ENCODE measurements at places on chromosomes 4 and X. TPM values are rescaled to one million over a fixed set of nuclear protein-coding genes. Genes with fewer than 3 reads are reported as not detected.

GRCh38 chr4:186946682-186947294 lies 223.1 kb upstream of the FAT1 start:
- H3K27ac ChIP-seq, result no peak overlapping the region
- no peak for DNase-seq
- H3K4me3 ChIP-seq, result no peak overlapping the region
- no peaks in the 10 kb centered on the region for H3K36me3 ChIP-seq

DNA sequence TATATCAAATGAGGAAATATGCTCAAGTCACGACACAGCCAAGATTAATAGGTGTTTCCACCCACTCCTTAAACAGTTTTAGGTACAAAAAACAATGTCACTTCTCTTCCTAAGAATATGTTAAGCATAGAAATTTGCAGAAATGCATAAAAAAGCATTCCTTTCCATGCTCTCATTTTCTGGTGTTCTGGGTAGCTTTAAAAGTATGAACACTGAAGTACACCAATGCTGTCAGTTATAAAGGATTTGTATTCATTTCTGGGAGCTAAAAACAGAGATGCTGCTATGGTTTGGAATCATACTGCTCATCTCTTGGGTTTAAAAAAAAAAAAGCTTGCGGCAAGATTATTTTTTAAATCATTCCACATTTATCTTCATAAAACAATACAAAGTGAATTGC lies 20.8 kb downstream of the SH3RF1 start:
- H3K27me3 ChIP-seq, result no peaks in the 10 kb centered on the region
- no peaks in the 10 kb centered on the region for H3K4me1 ChIP-seq
- H3K27ac ChIP-seq, result no peak overlapping the region
- H3K4me3 ChIP-seq, result no peak overlapping the region
- DNase-seq, result no peak
- H3K36me3 ChIP-seq, result no peaks in the 10 kb centered on the region

- no peak overlapping the region for H3K27ac ChIP-seq
- no peaks in the 10 kb centered on the region for H3K27me3 ChIP-seq
- H3K4me1 ChIP-seq, result no peaks in the 10 kb centered on the region
- no peaks in the 10 kb centered on the region for H3K36me3 ChIP-seq
- H3K4me3 ChIP-seq, result no peak overlapping the region
Measured at GRCh38 chr4:140995058-140995457, 138.2 kb downstream of the RNF150 start.

DNA sequence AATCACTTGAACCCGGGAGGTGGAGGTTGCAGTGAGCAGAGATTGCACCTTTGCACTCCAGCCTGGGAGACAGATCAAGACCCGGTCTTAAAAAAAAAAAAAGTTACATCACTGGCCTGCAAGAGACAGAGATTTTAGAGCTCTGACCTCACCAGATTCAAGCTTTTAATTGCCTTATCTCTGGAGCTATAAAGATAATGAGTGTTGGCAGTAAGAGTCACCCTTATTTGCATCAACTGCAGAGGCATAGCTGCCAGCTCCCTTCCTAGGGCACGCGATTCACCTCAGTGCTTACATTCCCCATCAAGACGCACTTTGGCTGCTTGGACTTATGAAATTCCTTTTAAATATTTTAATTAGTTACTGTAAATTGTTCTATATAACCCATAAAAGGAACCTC lies 12.5 kb upstream of the SPATA4 start:
- H3K27ac ChIP-seq, result no peak overlapping the region
- H3K4me1 ChIP-seq, result no peaks in the 10 kb centered on the region
- H3K36me3 ChIP-seq, result no peaks in the 10 kb centered on the region

- H3K4me3 ChIP-seq, result no peak overlapping the region
- DNase-seq, result no peak
- no peaks in the 10 kb centered on the region for H3K27me3 ChIP-seq
- H3K4me1 ChIP-seq, result no peaks in the 10 kb centered on the region
- H3K27ac ChIP-seq, result no peak overlapping the region
Measured at GRCh38 chrX:131874300-131874699, 148.8 kb upstream of the STK26 start.

GRCh38 chrX:74520291-74520690 lies 94.1 kb downstream of the RLIM start:
- no peaks in the 10 kb centered on the region for H3K27me3 ChIP-seq
- no peaks in the 10 kb centered on the region for H3K4me1 ChIP-seq
- no peak overlapping the region for H3K27ac ChIP-seq
- DNase-seq, result no peak

DNA sequence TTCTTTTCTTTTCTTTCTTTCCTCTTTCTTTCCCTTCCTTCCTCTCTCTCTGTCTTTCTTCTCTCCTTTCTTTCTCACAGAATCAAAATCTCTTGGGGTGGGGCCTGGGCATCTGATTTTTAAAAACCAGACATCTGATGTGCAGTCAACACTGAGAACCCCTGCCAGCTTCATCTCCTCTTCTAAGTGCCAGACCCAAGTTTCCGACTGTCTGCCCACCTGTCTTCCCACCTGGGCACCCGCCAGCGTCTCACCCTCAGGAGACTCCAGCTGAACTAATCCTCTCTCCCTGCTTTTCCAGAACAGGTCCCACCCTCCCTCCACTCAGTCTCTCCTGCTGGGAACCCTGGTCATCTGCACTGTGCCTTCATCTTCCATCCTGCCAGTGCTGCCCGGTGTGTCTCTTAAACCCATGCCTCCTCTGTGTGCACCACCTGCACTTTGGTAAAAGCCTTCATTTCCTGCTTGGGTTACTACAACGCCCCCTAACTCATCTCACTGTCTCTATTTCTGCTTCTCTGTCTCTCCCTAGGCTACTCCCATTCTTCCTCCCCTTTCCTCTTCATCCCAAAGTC lies 2.8 kb downstream of the SOD3 start:
- no peak overlapping the region for H3K4me3 ChIP-seq
- no peak overlapping the region for H3K27ac ChIP-seq
- H3K36me3 ChIP-seq, result no peaks in the 10 kb centered on the region
- no peaks in the 10 kb centered on the region for H3K27me3 ChIP-seq
- no peak for DNase-seq
- H3K4me1 ChIP-seq, result no peaks in the 10 kb centered on the region

- H3K27ac ChIP-seq, result no peak overlapping the region
- no peaks in the 10 kb centered on the region for H3K27me3 ChIP-seq
- no peaks in the 10 kb centered on the region for H3K4me1 ChIP-seq
Measured at GRCh38 chr4:112859456-112860184, 189.8 kb upstream of the ANK2 start.

GRCh38 chr4:19557161-19557560 lies 694.5 kb upstream of the SLIT2 start:
- no peak for DNase-seq
- no peak overlapping the region for H3K4me3 ChIP-seq
- no peaks in the 10 kb centered on the region for H3K27me3 ChIP-seq
- no peak overlapping the region for H3K27ac ChIP-seq
- H3K36me3 ChIP-seq, result no peaks in the 10 kb centered on the region

GRCh38 chr4:80266253-80266901 lies at the start of gene FGF5:
TSS of gene FGF5 (plus strand) at chr4:80266664. CDS start at chr4:80266825, 161 bp downstream.
- H3K36me3 ChIP-seq, result no peaks in the 10 kb centered on the region
- no peaks in the 10 kb centered on the region for H3K4me1 ChIP-seq
- H3K27me3 ChIP-seq, result peaks cover 33% of the 10 kb centered on the region
- no peak within 1 kb of the TSS for H3K4me3 ChIP-seq
- no peak within 1 kb of the TSS for H3K27ac ChIP-seq

GRCh38 chr4:19230906-19231545 lies 1020.7 kb upstream of the SLIT2 start:
- no peak overlapping the region for H3K27ac ChIP-seq
- H3K4me3 ChIP-seq, result no peak overlapping the region

DNA sequence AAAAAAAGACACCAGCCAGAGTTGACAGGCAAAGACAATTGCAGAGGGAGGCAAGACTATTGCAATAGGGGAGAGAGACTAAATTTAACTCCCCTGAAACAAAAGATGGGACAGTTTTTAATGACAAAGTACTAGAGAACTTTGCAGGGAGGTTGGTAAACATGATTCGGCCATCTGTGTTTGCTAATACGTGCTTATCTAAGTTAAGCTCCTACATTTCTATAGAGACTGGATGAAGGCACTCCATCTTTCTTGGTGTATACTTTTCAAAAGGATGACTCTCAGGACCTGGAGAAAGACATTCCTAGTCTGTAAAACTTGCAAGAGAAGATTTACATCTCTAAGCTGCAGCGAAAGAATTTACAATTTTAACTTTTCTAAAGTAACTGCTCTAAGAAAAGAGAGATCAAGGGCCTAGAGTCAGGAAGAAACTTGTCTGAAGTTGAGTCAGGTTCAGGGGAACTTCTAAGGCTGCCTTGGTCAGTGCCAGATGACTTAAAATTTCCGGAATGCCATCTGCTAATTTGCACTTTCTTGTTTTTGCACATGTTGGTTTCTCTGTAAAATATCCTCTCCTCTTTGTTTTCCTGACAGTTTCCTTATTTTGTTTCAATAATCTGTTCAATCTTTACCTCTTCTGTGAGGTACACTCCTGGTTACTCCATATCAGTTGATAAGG lies 10.6 kb downstream of the ADAM29 start:
- H3K27ac ChIP-seq, result no peak overlapping the region
- no peak for DNase-seq
- no peaks in the 10 kb centered on the region for H3K36me3 ChIP-seq
- no peaks in the 10 kb centered on the region for H3K27me3 ChIP-seq
- no peaks in the 10 kb centered on the region for H3K4me1 ChIP-seq

DNA sequence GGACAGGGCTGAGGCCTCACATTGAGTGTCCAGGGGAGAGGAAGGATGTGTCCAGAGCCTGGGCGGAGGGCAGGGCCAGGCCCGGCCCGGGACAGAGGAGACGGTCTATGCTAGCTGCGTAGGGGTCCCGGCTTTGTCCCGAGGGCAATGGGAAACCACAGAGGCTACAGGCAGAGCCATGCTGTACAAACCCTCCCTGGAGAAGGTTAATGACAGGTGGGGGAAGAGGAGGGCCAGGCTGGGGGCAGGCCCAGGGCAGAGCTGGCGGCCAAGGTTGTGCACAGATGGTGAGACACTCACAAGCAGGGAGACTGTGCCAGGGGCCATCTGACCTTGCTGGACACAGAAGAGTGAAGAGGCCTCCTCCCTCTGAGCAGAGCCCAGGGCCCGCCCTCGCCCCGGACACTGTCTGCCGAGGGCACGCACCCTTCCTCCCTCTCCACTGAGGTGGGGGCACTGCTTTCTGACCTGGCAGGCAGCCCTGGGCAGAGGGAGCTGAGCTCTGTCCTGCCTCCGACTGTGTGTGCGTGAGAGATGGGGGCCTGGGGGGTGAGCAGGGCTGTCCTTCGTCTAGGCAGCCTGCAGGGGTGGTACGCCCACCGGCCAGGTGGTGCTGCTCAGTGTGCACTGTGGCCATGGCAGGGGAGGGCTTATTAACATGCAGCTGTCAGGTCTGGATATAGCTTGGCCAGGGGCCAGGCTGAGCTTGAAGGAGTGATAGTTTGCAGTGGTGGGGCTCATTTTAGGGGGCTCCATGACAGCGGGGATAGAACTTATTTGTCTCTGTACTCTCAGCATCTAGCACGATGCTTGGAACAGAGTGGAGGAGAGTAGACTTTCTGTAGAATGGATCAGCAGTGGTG lies 75.7 kb upstream of the LRPAP1 start:
- H3K4me3 ChIP-seq, result no peak overlapping the region
- no peaks in the 10 kb centered on the region for H3K36me3 ChIP-seq
- no peak for DNase-seq
- no peak overlapping the region for H3K27ac ChIP-seq
- no peaks in the 10 kb centered on the region for H3K27me3 ChIP-seq
- H3K4me1 ChIP-seq, result no peaks in the 10 kb centered on the region

DNA sequence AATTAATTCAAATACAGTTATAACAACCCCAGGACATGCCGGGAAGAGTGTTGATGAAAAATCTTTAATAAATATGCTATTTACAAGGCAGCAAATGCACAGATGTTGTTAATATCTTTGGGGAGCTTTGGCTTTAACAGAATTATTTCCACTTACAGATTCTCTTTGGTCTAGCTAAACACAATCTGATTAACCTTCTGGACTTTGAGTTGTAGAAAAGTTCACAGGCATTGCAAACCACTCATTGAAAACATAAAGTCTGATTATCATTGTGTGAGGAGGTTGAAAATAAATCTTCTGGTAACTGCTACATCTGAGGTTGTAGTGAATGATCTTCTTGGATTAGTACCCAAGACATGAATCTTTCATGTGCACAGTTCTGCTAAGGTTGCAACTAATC lies 255.6 kb downstream of the LHFPL1 start:
- no peaks in the 10 kb centered on the region for H3K27me3 ChIP-seq
- no peak overlapping the region for H3K4me3 ChIP-seq

DNA sequence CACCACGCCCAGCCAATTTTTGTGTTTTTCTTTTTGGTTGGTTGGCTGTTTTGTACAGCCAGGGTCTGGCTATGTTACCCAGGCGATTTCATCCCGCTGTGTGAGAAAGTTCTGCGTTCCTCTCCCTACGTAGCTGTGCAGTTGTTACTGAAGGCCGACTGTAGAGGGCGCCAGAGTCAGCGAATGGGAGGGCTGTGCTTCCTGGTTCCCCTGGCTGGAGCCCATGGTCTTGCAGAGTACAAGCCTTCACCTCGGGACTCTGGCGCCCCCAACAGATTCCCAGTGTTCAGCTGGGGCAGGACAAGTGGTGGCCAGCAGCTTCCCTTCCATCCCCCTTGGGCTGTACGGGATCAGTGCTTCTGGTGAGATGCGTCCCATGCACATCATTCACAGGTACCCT lies 5.6 kb upstream of the CT45A1 start:
- H3K4me3 ChIP-seq, result no peak overlapping the region
- H3K27me3 ChIP-seq, result no peaks in the 10 kb centered on the region
- DNase-seq, result no peak

- H3K36me3 ChIP-seq, result no peaks in the 10 kb centered on the region
- no peak for DNase-seq
Measured at GRCh38 chr4:68997040-68997439, 45.4 kb upstream of the UGT2A3 start.

GRCh38 chrX:15737190-15737958 lies 696 bp upstream of the CA5B start:
- H3K27me3 ChIP-seq, result no peaks in the 10 kb centered on the region
- peaks cover 17% of the 10 kb centered on the region for H3K4me1 ChIP-seq
- peak overlapping the region; percentile 54 for H3K4me3 ChIP-seq
- DNase-seq, result no peak
- H3K36me3 ChIP-seq, result no peaks in the 10 kb centered on the region
- H3K27ac ChIP-seq, result peak overlapping the region; percentile 38

GRCh38 chr4:100428051-100428450 lies 89.8 kb downstream of the EMCN start:
- no peaks in the 10 kb centered on the region for H3K4me1 ChIP-seq
- H3K27me3 ChIP-seq, result no peaks in the 10 kb centered on the region
- no peak overlapping the region for H3K27ac ChIP-seq
- no peaks in the 10 kb centered on the region for H3K36me3 ChIP-seq

The GRPR gene
- total RNA-seq, result 0.20 TPM

The MAGEE1 gene
- total RNA-seq, result 3.9 TPM

The POU4F2 gene
- total RNA-seq, result not detected

The CXorf51B gene
- total RNA-seq, result not detected

The GC gene
- not detected for total RNA-seq

The FAM193A gene
- total RNA-seq, result 26.9 TPM

The MAGEB10 gene
- total RNA-seq, result not detected

The DDIT4L gene
- total RNA-seq, result not detected

The CXCL8 gene
- 0.42 TPM for total RNA-seq

The TASL gene
- 1.5 TPM for total RNA-seq

The NR0B1 gene
- not detected for total RNA-seq

The HDAC6 gene
- total RNA-seq, result 53.5 TPM

The CT83 gene
- total RNA-seq, result not detected

The TMPRSS11D gene
- not detected for total RNA-seq

The C4orf51 gene
- total RNA-seq, result not detected

The MAOA gene
- total RNA-seq, result 22.5 TPM
